ENCODE measurements at places on chromosomes 2 and 18. TPM values are rescaled to one million over a fixed set of nuclear protein-coding genes. Genes with fewer than 3 reads are reported as not detected.

DNA sequence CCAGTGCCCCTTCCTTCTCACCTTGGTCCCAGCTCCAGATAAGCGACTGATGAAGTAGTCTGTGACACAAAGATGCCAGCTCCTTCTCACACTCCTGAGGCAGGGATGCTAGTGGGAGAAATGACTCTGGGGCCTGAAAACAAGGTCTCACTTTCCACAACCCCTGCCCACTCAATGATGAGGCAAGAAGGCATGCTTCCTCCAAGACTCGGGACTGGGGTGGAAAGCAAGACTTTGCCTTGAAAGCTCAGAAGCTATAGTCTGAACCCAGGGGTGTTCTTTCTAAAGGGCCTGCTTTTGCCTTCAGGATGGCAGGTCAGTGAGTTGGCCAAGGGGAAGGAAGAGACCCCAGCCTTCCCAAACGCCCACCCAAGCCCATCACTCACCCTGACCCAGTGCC is 1.4 kb downstream of the CCDC142 start:
- DNase-seq: no peak

DNA sequence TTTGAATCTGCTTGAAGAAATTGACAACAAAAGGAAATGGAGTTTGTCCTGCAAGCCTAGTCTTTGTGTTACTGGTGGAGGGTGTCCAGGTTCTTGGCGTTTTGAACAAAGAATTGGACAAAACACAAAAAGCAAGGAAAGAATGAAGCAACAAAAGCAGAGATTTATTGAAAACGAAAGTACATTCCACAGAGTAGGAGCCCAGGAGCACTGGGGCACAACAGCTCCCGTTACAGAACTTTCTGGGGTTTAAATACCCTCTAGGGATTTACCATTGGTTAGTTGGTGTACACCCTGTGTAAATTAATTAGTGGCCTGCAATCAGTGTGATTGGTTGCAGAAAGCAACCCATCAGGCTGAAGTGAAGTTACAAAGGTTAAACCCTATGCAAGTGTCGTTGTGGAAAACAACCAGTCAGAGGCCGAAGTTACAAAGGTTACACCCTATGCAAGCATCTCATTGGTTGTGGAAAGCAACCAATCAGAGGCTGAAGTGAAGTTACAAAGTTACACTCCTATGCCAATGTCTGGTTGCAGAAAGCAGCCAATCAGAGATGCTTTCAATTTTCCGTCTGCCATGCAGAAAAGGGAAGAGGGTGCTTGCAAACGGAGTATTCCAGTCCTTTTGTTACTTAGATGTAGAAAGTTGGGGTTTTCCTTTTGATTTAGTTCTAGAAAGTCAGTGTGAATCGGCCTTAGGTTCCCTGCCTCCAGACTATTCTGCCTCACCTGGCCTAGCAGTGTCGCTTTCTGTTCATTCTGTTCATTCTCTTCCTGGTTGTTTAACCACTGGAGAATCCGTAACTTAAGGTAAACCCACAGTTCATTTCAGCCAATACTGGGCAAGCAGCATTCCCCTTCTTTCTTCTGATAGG is 47.6 kb upstream of the PTH2R start:
- no peak for DNase-seq

DNA sequence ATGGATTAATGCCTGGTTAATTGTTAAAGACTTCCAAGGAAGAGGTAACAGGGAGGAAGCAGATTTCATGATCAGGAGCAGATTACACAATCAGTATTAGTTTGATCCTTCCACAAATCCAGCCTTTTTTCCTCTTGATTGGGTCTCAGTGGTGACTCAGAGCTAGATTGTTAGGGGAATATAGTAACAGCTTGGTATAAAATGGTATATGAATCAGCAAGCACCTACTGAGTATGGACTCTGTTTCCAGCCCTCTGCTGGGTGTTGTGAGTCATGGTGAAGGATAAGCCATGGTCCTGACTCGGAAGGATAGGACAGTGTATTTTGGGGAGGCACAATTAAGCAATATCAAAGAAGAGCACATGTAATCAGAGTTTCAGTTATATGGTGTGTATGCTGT is 272.4 kb upstream of the DPP10 start:
- DNase-seq: no peak

DNA sequence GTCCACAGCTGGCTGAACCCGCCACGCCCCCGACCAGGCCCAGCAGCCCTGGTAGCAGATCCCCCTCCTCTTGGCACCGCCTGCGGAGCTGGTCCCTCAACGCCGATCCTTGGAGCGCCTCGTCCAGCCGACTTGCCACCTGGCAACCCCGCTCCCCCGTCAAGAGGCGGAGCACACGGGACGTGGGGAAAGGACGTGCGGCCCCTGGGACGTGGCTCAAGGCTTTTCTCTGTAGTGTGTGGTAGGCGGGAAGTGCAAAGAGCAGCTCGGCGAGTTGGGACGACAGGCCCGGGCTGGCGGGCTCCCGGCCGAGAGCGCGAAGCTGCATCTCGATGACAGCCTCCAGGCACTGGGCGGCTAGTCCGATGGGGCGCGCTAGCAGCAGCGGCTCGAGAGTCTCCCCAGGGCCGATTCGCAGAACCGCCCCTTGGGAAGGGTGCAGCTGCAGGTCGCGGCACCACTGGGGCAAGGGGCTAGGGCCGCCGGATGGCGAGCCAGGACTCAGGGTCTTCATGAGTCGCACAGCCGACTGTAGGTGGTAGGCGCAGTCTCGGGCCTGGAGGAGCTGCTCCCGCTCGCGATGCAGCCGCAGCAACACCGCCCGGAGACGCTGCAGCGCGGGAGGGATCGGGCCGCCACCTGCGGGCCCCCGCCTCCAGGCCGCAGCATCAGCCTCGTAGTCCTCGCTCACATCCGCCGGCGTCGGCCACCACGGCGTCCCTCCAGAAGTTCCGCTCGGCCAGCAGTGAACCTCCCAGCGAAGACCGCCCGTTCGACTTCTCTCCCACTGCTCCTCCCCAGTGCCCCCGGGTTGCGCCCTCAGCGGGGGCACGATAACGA is 617 bp downstream of the CCDC142 start:
- DNase-seq: peak; percentile 77

DNA sequence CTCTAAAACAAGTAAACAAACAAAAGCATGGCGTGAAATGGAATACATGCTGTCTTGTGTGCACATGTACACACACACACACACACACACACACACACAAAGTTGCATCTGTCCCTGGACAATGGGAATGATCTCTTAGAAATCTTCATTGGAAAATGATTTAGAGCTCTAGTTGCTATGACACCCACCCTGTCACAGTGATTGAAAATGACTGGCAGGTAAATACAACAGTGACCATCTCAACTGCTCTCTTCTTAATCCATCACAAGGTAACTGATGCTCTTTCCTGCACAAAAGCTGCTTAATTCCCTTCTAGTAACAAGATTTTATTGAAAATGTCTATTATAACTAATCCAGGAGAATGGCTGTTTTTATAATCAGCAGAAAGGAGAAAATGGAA is 1011.7 kb upstream of the GYPC start:
- no peak for DNase-seq

GRCh38 chr2:51335087-51336058 is 303.4 kb upstream of the NRXN1 start:
- DNase-seq: no peak

The ACMSD gene
- not detected for total RNA-seq

The TAF1B gene
- 29.5 TPM for total RNA-seq
